ENCODE measurements at places on chromosomes 6 and 20.

GRCh38 chr6:35426074-35426473 lies 26.1 kb upstream of the FANCE start:
- DNase-seq = no peak

DNA sequence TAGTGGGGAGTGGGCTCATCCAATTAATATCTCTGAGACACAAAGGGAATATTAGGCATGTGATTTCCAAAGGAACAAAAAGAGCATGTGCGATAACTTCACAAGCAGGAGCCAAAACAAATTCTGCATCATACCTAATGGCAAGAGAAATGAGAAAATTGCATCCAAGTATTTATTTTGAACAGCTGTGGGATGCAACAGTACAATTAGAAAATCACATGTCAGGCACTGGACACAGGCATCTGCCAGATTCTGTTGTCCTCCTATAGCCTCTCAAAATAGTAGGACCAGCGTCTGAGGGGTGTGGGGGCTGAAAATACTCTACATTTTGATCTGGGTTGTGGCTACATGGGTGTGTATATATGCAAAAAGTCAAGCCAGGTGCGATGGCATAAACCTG lies 66.3 kb downstream of the EDN1 start:
- no peak for DNase-seq

DNA sequence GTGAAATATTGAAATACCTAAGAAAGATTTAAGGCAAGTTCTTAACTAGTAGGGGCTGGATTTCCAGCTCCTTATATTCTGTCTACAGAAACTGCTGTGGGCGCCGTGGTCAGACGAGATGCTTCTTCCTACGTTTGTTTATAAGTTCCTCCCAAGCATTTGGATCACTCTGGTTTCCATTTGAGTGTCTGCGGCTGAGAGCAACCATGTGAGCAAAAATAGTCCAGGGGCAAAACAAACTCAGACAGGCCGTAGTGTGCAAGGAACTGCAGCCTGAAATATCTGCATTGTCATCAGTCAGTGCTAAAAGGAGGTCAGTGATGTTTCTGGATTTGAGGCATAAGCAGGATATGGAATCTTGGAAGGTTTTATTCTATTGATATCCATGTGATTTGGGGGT lies 485.9 kb upstream of the JAG1 start:
- no peak for DNase-seq

GRCh38 chr6:13250703-13251102 lies 77.6 kb downstream of the TBC1D7 start:
- no peak for DNase-seq

DNA sequence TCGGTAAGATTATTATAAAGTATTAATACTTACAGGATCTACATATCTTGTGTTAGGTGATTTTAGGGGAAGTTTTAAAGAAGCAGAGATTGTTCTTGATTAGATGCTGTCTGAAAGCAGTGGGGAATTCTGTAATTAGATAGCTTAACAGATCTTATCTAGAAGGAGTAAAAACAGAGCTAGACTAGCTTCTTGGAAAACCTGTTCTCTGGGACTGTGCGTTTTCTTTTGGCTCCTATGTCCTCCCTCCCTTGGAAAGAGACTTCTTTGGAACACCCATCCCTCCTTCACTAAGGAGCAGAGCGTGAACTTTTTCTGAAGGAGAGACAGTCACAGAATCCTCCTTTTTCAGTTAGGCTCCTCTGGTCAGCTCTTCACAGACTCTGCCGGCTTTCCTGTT lies 83.5 kb upstream of the ZNF184 start:
- no peak for DNase-seq

GRCh38 chr6:36743538-36744303 lies 46.1 kb downstream of the RAB44 start:
- DNase-seq = no peak

DNA sequence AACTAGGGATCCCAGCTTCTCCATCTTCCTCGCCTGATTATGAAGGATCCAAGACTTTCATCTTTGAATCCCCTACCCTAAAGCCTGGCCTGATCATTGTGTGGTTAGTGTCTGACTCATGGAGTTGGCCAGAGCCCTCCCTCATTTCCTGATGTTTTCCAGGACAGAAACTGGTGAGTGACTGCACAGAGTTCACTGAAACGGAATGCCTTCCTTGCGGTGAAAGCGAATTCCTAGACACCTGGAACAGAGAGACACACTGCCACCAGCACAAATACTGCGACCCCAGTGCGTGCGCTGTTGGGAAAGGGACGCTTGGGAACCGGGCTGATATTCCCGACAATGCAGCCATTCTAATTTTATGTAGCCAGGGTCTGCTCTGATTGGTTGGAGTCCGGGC lies 4.0 kb downstream of the CD40 start:
- no peak for DNase-seq

GRCh38 chr20:59670786-59671492 lies 66.6 kb downstream of the PHACTR3 start:
- no peak for DNase-seq

DNA sequence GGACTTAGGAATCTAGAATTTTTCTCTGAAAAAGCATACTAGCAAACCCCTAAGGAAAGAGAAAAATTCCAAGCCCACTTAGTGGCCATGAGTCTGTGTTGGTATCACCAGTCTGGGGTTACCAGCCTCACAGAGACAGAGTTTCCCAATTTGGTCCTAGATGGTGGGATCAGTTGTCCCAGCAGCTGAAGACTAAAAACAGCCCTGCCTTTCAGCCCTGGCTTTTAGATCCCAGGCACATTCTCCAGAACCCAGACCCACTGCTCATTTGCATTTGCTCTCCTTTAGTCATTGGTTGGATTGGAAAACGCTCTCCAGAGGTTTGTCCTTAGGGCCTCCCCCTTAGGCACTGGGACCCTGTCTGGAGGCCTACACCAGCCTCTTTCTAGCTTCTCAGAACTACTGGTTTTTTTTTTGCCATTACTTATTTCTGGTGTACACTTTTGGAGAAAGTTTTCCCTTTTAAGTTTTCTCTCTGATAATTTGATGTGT lies 39.1 kb upstream of the FOXO3 start:
- DNase-seq = no peak

DNA sequence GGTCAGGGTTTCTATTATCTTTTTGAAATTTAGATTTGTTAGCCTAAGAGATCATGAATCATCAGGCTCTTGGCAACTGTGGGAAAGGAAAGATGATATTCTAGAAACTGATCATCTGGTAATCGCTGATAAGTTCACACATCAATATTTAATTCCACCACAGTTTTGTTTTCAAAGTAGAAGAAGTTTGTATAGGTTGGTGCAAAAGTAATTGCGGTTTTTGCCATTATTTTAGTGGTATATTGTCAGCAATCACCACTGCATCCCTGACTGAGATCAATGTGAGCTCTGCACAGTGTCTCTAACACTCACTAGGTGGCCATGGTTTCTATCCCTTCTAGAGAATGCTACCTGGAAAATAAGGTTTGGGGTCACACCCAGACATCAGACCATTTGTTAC lies 17.0 kb upstream of the PXDC1 start:
- no peak for DNase-seq

- no peak for DNase-seq
Measured at GRCh38 chr6:56334937-56335336, 87.6 kb upstream of the COL21A1 start.

DNA sequence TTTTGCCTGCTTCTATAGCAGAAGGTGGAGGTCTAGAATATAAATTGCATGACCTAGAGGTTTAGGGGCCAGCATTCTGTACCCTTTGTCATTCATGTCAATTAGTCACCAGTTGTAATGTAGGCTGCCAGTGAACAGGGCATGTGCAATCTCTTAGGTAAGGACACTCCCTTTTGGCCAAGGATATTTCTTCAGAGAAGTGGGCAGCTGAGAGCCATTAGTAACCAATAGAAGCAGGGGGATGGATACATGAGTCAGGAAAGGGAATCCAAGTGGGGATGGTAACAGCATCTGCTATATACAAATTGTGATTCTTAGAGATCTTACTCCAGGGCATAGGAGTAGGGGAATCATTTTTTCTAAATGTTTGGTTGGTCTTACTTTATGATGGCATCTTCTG lies 494.2 kb upstream of the JAG1 start:
- DNase-seq = no peak

DNA sequence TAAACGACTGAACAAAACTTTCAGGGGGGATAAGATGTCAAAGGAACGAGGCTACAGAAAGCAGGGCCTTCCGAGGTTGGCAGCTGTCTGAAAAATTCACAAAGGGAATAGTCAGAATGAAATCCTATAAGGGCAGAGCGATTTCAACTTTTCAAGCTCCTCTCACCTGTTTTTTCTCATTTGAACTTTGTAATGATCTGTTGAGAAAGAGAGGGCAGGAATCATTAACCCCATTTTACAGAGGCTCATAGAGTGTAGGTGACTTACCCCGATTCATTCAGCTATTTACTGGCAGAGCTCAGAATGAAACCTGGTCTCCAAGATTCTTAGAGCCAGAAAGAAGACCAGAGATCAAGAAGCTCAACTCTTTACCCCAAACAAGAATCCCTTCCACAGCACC lies 266.1 kb upstream of the ARID1B start:
- no peak for DNase-seq

All from activated CD4-positive, alpha-beta T cell treated with anti-CD3 and anti-CD28 coated beads for 4 hours (primary cell).